ENCODE measurements at places on chromosomes 7 and 10.

DNA sequence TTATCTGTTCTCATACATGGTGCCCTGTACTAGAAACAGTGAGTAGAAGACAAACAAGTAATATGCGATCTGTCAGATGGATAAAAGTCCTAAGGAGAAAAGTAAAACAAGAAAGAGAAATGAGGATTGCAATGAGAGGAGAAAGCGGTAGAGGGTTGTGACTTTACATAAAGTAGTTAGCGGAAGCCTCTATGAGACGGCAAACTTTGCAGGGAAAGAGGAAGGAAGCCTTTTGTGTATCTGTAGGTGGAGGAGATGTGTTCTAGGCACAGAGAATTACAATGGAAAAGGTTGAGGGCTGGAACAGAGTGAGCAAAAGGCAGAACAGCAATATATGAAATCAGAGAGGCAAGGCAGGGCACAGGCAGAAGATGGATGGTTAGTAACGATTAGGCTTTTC is 150.4 kb upstream of the SEMA3E start:
- DNase-seq: no peak

DNA sequence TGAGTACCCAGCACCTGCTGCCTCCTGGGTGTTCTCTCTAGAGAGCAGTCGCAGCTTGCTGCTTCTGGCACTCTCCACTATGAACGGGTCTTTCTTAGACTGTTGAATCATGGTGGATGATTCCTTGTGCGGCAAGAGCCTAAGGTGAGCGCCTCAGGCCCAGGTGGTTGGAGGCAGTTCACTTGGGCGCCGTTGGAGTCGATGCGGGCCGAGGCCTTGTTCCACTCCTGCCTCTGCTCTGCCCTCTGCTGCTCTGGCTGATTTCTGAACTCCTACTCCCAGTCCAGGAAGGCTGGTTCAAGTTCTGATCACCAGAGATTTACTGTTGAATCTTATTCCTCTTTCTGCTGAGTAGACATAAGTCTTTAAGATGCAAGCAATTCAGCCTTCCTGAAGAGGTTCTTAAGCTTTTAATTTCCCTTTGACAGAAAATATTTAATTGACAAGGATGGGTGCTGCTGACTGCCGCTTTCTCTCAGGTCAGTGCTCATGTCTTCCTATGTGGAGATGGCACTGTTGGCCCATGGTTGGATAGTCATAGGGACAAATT is 10.4 kb downstream of the YKT6 start:
- DNase-seq: no peak

DNA sequence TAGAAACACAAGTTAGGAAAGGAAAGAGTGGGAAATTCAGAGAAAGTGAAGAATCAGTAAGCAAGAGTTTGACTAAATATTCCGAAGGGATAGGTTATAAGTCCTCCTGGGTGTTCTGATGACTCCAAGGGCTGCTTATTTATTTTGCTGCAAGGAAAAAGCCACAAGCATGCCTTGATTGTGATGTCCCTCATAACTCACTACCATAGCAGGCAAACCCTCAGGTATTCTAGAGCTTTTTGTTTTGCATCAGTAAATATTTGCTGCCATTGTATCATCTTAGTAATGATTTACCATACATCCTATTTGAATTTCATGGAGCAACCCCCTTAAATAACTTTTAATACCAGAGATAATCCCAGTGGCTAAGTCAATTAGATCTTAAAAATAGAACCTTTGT is 688.1 kb downstream of the SUGCT start:
- DNase-seq: no peak

DNA sequence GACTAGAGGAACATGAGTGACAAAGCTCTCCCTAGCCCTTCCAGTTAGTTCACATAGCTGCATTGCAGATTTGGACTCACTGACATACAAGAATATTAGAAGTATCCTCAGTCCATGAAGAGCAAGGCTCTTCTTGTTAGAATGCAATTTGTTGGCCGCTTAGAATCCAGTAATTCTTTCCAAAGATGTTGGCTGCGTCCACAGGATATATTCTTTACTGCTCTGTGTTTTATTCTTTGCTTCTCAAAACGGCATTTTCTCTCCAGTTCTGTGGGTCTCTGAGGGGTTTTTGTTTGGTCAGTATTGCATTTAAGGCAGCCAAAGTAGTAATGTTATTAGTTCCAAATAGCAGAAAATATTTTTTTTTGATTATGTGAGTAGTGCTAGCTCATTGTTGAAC is 588.6 kb downstream of the DNAJB9 start:
- no peak for DNase-seq

DNA sequence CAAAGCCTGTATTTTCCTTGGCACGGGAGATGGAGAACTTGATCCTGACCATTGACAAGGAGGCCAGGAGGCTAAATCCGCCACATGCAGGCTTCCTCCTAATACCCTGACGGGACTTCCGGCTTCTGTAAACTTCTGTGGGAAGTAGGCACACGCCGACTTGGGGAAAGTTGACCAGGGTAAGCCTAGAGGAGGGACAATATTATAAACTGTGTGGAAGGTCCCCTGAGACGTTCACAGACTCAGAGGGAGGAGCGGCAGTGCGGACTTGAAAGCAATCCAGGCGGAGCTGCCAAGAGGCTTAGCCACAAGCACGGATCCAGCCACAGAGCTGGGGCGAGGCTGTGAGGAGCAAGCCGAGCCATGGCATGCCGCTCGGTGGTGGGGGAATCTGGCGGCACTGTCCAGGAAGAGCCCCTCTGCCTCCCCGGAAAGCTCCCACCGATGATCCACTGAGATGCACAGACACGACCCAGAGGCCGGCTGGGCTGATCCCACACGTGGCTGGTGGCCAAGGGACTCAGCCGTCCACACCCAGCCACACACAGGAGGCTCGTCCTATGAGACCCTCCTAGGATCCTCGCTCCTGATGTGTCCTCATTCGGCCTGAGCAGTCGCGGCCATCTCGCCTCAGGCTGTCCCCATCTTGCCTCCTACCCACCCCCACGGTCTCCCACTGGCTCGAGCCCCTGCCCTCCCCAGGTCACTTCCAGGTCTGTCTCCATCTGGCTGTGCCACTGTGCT is 40.0 kb upstream of the INSIG1 start:
- no peak for DNase-seq

DNA sequence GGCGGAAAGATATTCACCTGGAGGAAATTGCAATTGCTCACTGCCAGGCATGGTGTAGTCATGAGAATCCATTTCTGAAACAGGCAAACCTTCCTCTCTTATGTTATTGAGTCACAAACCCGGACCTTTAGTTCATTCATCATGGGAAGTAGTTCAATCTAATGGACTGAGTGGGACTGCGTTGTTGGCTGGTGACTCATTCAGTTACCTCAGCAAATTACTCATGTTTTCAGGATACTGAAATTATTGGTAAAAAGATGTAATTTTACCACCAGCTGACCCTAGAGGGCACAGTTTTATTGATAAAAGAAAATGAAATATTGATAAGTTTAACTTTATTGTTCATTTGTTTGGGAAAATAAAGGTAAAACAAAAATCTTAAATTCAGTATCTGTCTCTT is 1194.4 kb upstream of the SORCS1 start:
- DNase-seq: no peak

DNA sequence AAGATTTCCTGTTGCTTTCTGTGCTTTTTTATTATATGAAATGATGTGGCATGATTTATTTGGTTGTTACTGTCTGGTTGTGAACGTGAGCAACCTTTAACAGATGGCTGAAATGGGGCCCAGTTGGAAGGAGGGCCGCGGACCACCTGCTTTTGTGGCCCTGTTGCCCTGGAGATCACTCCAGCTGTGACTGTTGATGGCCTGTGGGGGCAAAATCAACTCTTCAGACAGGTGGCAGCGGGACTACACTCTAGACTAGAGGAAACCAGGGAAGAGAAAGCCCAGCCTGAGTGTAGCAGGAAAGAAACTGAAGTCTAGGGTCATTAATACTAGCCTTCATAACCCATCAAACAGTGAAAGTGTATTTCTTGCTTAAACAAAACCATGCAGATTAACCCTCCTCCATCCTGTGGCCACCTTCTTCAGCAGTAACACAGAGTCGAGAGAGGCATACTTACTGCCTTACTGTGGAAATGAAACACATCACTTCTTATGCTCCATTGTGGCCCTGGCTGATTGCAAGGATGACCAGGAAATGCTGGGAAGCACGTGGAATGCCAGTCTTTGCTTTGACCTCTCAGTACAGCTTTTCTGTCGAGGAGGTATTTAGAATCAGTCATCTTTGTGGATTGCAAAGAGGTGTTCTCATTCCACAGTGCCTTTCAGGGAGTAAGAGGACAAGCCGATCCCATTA is 80.5 kb downstream of the CCNY start:
- DNase-seq: no peak

DNA sequence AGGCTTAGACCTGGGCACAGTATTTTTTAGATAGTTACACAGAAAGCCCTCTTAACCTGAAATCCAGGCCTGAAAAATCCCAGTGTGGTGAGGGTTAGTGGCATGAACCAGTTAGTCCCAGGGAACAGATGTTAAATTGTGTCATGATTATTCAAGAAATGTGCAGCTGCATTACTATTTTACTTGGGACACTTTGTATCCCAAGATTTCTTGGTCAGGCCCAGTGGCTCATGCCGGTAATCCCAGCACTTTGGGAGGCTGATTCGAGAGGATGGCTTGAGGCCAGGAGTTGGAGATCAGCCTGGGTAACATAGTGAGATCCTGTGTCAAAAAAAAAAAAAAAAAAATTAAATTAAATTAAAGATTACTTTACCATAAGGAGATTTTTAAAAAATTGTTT is 36.0 kb upstream of the OTUD1 start:
- no peak for DNase-seq

DNA sequence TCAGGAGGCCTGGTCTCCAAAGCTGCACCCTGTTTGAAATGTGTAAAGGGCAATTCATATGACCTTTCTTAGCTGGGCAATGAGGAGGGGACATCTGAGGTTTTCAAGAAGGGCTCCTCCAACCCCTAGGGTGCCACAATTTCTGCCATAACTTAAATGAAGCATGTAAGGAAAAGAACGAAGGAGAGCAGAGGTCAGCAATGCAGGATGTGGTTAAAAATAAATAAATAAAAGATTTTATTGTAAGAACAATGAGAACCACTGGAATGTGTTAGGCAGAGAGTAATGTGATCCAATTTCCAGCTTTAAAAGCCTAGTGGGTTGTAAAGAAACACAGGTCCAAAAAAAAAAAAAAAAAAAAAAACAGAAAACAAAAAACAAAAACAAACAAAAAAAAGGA is 673.1 kb downstream of the TNS3 start:
- no peak for DNase-seq

- no peak for DNase-seq
Observed at GRCh38 chr10:119098576-119098975, 5.3 kb upstream of the DENND10 start.

DNA sequence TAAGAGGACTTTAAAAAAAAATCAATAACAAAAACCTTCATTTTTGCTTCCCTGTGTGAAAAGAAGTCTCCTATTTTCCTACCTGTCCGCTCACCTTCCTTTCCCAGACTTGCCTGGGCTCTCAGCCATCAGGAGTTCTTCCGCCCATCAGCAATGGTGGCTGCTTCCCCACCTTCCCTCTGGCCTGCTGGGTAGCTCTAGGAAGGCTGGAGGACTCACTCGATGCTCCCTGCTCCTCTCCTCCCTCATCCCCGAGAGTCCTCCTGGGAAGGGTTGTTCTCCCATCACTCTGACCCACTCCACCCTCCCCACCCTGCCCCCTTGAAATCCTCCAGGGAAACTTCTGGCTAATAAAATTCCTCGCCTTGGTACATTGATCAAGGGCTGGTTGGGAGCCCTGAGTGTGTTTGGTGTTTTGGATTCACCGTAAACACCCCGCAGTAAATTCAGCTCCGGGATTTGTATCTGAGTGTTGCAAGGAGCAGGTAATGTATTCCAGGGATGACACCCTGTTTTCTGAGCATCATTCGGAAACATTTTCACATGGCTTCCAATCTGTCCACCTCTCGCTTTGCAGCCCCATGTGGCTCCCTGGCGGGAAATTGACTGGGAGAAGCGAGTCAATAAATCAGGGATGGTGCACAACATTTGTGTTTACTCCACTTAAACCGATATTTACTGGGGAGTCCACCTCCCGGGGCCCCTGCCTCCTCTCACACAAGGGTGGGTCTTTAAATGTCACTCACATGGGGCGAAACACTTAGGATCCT is 126.4 kb upstream of the SDK1 start:
- no peak for DNase-seq

- no peak for DNase-seq
Observed at GRCh38 chr7:121369462-121369861, 26.6 kb downstream of the FAM3C start.

GRCh38 chr10:6034371-6034770 is 27.8 kb downstream of the IL2RA start:
- DNase-seq: no peak

DNA sequence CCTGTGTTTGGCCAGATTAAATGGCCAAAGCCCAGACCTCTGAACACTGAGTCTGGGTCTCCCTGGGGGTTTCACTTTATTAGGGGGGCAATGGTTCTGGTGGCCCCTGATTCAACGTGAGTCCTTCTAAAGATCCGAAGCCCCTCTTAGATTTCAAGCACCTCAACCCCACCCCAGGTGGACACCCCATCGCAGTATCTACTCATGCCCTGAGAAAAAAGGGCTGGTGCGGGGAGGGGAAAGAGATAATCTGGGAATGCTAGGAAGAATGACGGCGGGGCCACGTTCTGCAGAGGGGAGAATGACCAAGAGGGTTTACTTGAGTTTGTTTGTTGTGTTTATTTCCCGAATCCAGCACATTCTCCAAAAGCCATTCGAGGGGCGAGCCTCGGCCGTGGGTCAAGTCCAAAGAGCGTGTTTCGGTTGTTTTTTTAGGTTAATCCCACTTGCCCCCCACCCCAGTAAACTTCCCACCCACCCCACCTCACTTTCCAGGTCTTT is 832 bp downstream of the PDLIM1 start:
- no peak for DNase-seq

DNA sequence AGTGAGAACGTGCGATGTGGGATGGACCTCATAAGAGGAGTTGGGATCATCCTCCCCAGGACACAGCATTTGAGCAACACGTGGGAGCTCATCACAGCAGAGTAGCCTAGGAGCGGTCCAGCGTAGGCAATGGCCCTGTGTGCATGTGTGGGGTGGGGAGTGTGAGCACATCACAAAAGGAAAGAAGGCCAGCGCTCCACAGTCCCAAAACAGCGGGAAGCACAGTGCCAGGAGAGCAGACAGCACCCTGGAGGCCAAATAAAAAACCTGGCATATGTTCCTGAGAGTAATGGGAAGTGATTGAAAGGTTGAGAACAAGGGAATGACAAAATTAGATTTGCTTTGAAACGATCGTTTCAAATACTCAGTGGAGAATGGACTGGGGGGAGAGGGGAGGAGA is 226.0 kb downstream of the C7orf25 start:
- no peak for DNase-seq

- DNase-seq: no peak
Observed at GRCh38 chr7:24709051-24709450, 48.2 kb downstream of the GSDME start.

DNA sequence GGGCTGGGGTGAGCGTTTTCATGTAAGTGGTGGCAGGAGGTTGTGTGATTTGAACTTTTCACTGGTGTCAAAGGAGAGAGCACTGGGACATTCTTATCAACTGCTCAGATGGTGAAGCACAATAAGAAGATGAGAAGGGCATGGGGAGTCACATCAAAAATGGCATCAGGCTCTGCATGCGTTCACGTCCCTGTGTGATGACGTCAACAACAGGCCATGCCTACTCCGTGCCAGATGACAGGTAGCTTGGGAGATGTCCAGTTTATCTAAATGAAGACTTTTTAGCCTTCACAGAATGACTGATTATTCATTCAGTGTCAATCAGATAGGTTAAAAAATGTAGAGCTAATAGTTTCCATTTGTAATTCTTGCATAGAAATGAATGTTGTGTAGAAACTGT is 264.3 kb upstream of the POM121L12 start:
- no peak for DNase-seq

- DNase-seq: no peak
Observed at GRCh38 chr10:128245026-128245425, 118.8 kb upstream of the MKI67 start.

Measured in activated CD4-positive, alpha-beta T cell treated with anti-CD3 and anti-CD28 coated beads, Interleukin-2, amount 50 U/mL, for 24 hours (primary cell).